Temporal lobe (tissue), 4 donors: ENCODE measurements at places on chromosomes 5 and 9. TPM values are rescaled to one million over a fixed set of nuclear protein-coding genes. Genes with fewer than 3 reads are reported as not detected.

Gene RPS14
- total RNA-seq: 1,676 TPM

Gene ZNF474
- total RNA-seq: 0.98 TPM

Gene PTGDS
- 103 TPM for total RNA-seq

Gene PRUNE2
- total RNA-seq: 22.9 TPM

Gene TAF9
- 56.1 TPM for total RNA-seq

Gene FCN1
- 0.98 TPM for total RNA-seq

Gene GPR21
- total RNA-seq: 10.3 TPM

Gene PCDHA9
- total RNA-seq: 12.3 TPM

Gene ISL1
- total RNA-seq: 0.49 TPM

Gene SLC4A9
- total RNA-seq: under 0.01 TPM

Gene MARVELD2
- total RNA-seq: 0.98 TPM

Gene EQTN
- total RNA-seq: 1.2 TPM

Gene TMCO6
- 9.3 TPM for total RNA-seq

Gene ABCA1
- 23.6 TPM for total RNA-seq

Gene TRIP13
- 4.9 TPM for total RNA-seq

Gene GARIN3
- not detected for total RNA-seq

Gene OBP2B
- total RNA-seq: not detected

Gene FOXD4
- total RNA-seq: 0.74 TPM

Gene C1QTNF3
- 12.5 TPM for total RNA-seq

Gene SYK
- total RNA-seq: 1.2 TPM

Gene CDC23
- total RNA-seq: 22.4 TPM

Gene ARL10
- 63.9 TPM for total RNA-seq

Gene ENTR1
- total RNA-seq: 31.7 TPM

Gene NR4A3
- total RNA-seq: 9.1 TPM

Gene HTR4
- total RNA-seq: 0.49 TPM

Gene PCDHGA4
- 7.9 TPM for total RNA-seq

Gene ADGRD2
- total RNA-seq: 0.25 TPM

Gene GARNL3
- 49.7 TPM for total RNA-seq

Gene PCSK1
- total RNA-seq: 1.2 TPM

Gene RAPGEF6
- 34.4 TPM for total RNA-seq

Gene PCDHGA10
- total RNA-seq: 14.5 TPM

Gene CEP120
- total RNA-seq: 30.2 TPM

Gene ERMP1
- total RNA-seq: 11.8 TPM

Gene MSMP
- total RNA-seq: not detected

Gene RGMB
- total RNA-seq: 36.6 TPM

Gene FLT4
- total RNA-seq: 2.0 TPM
